Activated CD4-positive, alpha-beta T cell treated with anti-CD3 and anti-CD28 coated beads, Interleukin-2, amount 10 ng/mL, durations not matched to agents 7 days and 5 days (primary cell): ENCODE measurements at places on chromosomes 16 and 17. TPM values are rescaled to one million over a fixed set of nuclear protein-coding genes. Genes with fewer than 3 reads are reported as not detected.

DNA sequence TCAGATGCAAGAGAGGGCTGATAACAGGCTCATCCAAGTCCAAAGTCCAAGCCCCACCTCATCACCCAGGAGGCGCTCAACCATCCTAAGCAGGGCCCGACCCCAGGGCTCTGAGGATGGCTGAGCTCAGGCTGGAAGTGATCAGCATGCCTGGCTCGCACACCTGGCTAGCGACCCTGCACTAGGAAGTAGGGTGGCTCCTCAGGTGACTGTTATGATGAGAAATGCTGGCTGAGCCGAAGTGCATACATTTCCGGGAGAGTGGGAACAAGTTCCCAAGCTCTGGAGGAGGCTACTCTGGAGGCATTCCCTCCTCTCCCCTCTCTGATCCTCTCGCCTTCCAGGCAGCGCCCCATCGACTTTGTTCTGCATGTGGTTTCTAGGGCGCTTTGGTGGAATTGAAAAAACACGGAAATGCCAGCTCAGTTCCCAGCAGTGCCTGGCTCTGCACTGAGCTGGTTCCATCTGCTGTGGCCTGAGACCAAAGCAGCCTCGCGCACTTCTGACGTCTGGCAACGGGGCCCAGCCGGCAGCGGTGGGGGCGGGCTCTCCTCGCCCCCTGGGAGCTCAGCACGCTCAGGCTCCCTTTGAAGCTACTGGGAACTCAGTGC, 130.3 kb downstream of the IRF8 start:
- H3K4me3 ChIP-seq: no peak overlapping the region
- peaks cover 17% of the 10 kb centered on the region for H3K27me3 ChIP-seq
- H3K4me1 ChIP-seq: no peaks in the 10 kb centered on the region
- no peaks in the 10 kb centered on the region for H3K36me3 ChIP-seq
- no peak for DNase-seq

DNA sequence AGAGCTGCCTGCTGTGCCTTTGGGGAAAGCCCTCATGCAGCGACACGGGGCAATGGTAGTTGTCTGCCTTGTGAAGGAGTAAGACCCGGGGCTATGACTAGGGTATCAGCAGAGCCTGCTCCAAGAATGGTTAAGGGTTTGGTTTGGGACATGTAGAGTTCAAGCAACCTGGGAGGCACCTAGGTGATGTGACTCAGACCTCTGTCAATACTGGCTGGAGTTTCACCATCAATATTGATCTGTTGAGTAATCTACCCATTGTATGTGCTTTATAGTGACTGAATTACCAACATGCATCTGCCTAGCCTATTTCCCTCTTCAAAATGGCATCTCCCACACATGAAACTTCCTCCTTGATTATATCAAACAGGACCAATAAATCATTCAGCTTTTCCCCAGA, 398.4 kb upstream of the HSBP1 start:
- H3K4me3 ChIP-seq: no peak overlapping the region
- DNase-seq: no peak
- H3K27me3 ChIP-seq: no peaks in the 10 kb centered on the region
- no peaks in the 10 kb centered on the region for H3K4me1 ChIP-seq
- no peak overlapping the region for H3K27ac ChIP-seq

GRCh38 chr17:82320956-82321927, 3.8 kb upstream of the CD7 start:
- peak overlapping the region; percentile 80 for H3K27ac ChIP-seq
- H3K4me1 ChIP-seq: peaks cover 22% of the 10 kb centered on the region
- DNase-seq: peak; percentile 76
- H3K27me3 ChIP-seq: no peaks in the 10 kb centered on the region
- H3K36me3 ChIP-seq: peaks cover 2% of the 10 kb centered on the region
- H3K4me3 ChIP-seq: peak overlapping the region; percentile 69

GRCh38 chr16:17939723-17940122, 396.8 kb downstream of the NPIPA8 start:
- no peak for DNase-seq
- no peaks in the 10 kb centered on the region for H3K27me3 ChIP-seq
- no peaks in the 10 kb centered on the region for H3K36me3 ChIP-seq
- peak overlapping the region; percentile 73 for H3K27ac ChIP-seq
- H3K4me3 ChIP-seq: no peak overlapping the region

The SCNN1B gene
- not detected for total RNA-seq

The CRISPLD2 gene
- 0.25 TPM for total RNA-seq

The RNFT1 gene
- total RNA-seq: 16.6 TPM

The NPIPB6 gene
- total RNA-seq: 1.4 TPM

- no peaks in the 10 kb centered on the region for H3K27me3 ChIP-seq
- peaks cover 10% of the 10 kb centered on the region for H3K36me3 ChIP-seq
- peaks cover 37% of the 10 kb centered on the region for H3K4me1 ChIP-seq
- no peak for DNase-seq
These were observed 1.4 kb downstream of the TEN1 start for GRCh38 chr17:75980188-75981018.

- H3K27ac ChIP-seq: no peak overlapping the region
- peaks cover 2% of the 10 kb centered on the region for H3K27me3 ChIP-seq
These were observed 364.0 kb downstream of the NPIPA8 start for GRCh38 chr16:17972460-17972943.

DNA sequence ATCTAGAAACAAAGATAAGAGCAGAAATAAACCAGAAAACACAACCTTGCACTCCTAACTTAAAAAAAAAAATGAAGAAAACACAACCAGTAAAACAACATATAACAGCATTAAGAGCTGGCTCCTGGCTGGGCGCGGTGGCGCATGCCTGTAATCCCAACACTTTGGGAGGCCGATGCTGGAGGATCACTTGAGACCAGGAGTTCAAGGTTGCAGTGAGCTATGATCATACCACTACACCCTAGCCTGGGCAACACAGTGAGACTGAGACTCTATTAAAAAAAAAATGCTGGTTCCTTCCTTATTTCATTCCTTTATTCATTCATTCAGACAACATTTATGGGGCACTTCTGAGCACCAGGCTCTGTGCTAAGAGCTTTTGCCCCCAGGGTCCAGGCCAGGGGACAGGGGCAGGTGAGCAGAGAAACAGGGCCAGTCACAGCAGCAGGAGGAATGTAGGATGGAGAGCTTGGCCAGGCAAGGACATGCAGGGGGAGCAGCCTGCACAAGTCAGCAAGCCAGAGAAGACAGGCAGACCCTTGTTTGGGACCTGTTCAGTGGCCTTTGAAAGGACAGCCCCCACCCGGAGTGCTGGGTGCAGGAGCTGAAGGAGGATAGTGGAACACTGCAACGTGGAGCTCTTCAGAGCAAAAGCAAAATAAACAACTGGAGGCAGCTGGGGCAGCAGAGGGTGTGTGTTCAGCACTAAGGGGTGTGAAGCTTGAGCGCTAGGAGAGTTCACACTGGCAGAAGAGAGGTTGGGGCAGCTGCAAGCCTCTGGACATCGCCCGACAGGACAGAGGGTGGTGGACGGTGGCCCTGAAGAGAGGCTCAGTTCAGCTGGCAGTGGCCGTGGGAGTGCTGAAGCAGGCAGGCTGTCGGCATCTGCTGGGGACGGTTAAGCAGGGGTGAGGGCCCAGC, 2.6 kb downstream of the STH start:
- no peak overlapping the region for H3K27ac ChIP-seq
- no peaks in the 10 kb centered on the region for H3K36me3 ChIP-seq
- H3K27me3 ChIP-seq: peaks cover 3% of the 10 kb centered on the region
- DNase-seq: no peak

- H3K27ac ChIP-seq: peak overlapping the region; percentile 93
- H3K4me1 ChIP-seq: peaks cover 21% of the 10 kb centered on the region
- no peaks in the 10 kb centered on the region for H3K27me3 ChIP-seq
These were observed 506 bp upstream of the COG7 start for GRCh38 chr16:23453338-23454052.

- H3K36me3 ChIP-seq: peaks cover 14% of the 10 kb centered on the region
- H3K27me3 ChIP-seq: no peaks in the 10 kb centered on the region
These were observed 4.4 kb upstream of the PIK3R5 start for GRCh38 chr17:8969901-8970300.

GRCh38 chr16:70421014-70421413, 17.9 kb downstream of the ST3GAL2 start:
- no peak for DNase-seq
- no peak overlapping the region for H3K27ac ChIP-seq
- no peaks in the 10 kb centered on the region for H3K27me3 ChIP-seq
- H3K36me3 ChIP-seq: peaks cover 1% of the 10 kb centered on the region
- peaks cover 36% of the 10 kb centered on the region for H3K4me1 ChIP-seq

The SLC13A2 gene
- total RNA-seq: not detected

GRCh38 chr17:18201108-18201507, 17.5 kb downstream of the ALKBH5 start:
- no peak for DNase-seq
- no peak overlapping the region for H3K27ac ChIP-seq
- no peaks in the 10 kb centered on the region for H3K27me3 ChIP-seq
- H3K4me1 ChIP-seq: peaks cover 7% of the 10 kb centered on the region
- H3K36me3 ChIP-seq: peaks cover 24% of the 10 kb centered on the region
- H3K4me3 ChIP-seq: no peak overlapping the region

DNA sequence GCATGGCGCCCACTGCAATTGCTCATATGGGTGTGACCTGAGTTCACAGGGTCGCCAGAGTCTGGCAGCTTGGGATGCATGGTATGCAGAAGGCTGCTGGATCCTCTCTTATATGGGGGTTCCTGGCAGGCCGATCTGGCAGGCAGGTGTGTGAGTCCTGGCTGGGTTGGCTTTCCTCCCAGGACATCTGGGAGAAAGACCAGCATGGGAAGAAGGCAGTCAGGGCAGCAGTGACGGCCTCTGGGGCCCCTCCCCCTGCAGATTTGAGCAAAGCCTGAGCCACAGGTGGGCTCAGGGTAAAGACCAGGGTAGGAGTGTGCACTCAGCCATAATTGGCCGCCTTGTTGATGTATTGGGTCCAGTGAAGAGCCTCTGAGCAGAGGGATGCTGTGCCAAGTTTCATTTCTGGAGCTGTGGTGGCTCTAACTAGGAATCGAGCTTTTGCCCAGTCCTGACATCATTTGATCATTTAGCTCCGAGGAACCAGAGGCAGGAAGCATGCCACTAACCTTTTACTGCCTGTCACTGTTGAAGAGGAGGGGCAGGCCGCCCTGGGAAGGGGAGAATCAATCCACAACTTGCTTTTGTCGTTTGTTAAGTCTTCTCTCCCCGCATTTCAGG, 174.3 kb downstream of the CCDC182 start:
- H3K4me1 ChIP-seq: no peaks in the 10 kb centered on the region
- no peak overlapping the region for H3K27ac ChIP-seq
- no peaks in the 10 kb centered on the region for H3K27me3 ChIP-seq
- no peaks in the 10 kb centered on the region for H3K36me3 ChIP-seq
- DNase-seq: no peak
- H3K4me3 ChIP-seq: no peak overlapping the region

GRCh38 chr17:56707312-56708219, 114.1 kb downstream of the NOG start:
- no peak for DNase-seq
- peaks cover 5% of the 10 kb centered on the region for H3K27me3 ChIP-seq
- H3K4me1 ChIP-seq: no peaks in the 10 kb centered on the region
- no peaks in the 10 kb centered on the region for H3K36me3 ChIP-seq
- H3K27ac ChIP-seq: no peak overlapping the region

GRCh38 chr16:62692685-62693084, 656.4 kb upstream of the CDH8 start:
- H3K4me1 ChIP-seq: no peaks in the 10 kb centered on the region
- H3K27me3 ChIP-seq: no peaks in the 10 kb centered on the region
- no peak overlapping the region for H3K27ac ChIP-seq
- no peaks in the 10 kb centered on the region for H3K36me3 ChIP-seq
- H3K4me3 ChIP-seq: no peak overlapping the region

The SLFN14 gene
- not detected for total RNA-seq

The GP2 gene
- total RNA-seq: not detected

The GNGT2 gene
- total RNA-seq: 15.0 TPM

The DDX52 gene
- 26.7 TPM for total RNA-seq

- no peaks in the 10 kb centered on the region for H3K27me3 ChIP-seq
- H3K27ac ChIP-seq: peak overlapping the region; percentile 54
- H3K4me3 ChIP-seq: peak overlapping the region; percentile 36
- no peak for DNase-seq
- H3K36me3 ChIP-seq: peaks cover 12% of the 10 kb centered on the region
- peaks cover 9% of the 10 kb centered on the region for H3K4me1 ChIP-seq
These were observed 558 bp downstream of the HSD3B7 start for GRCh38 chr16:30985401-30986128.

DNA sequence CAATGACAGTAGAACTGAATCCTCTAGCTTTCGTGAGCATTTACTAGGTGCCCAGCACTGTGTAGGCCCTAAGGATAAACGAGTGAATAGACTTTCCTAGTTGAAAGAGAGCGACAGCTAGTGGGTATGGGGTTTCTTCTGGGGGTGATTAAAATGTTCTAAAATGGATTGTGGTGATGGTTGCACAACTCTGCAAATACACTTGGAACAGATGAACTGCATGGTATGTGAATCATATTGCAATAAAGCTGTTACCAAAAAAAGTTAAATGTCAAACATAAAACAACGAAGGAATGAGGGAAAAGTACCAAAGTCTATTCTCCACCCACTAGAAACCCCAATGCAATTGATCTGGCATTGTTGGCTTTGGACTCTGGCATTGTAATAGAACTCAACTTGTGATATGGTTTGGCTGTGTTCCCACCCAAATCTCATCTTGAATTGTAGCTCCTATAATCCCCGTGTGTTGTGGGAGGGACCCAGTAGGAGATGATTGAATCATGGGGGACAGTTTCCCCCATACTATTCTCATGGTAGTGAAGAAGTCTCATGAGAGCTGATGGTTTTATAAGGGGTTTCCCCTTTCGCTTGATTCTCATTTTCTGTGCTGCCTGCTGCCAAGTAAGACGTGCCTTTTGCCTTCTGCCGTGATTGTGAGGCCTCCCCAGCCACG, 70.5 kb downstream of the MARF1 start:
- H3K4me1 ChIP-seq: peaks cover 3% of the 10 kb centered on the region
- H3K4me3 ChIP-seq: no peak overlapping the region
- H3K27me3 ChIP-seq: no peaks in the 10 kb centered on the region
- H3K27ac ChIP-seq: no peak overlapping the region
- no peak for DNase-seq

GRCh38 chr16:28069971-28070794, 6.7 kb upstream of the GSG1L start:
- H3K36me3 ChIP-seq: no peaks in the 10 kb centered on the region
- H3K4me1 ChIP-seq: no peaks in the 10 kb centered on the region
- H3K27ac ChIP-seq: no peak overlapping the region
- DNase-seq: no peak

GRCh38 chr17:50194934-50195865, 6.2 kb downstream of the COL1A1 start:
- H3K4me3 ChIP-seq: no peak overlapping the region
- H3K27me3 ChIP-seq: peaks cover 22% of the 10 kb centered on the region
- H3K27ac ChIP-seq: no peak overlapping the region

GRCh38 chr16:75092777-75093176, 23.8 kb downstream of the LDHD start:
- H3K4me3 ChIP-seq: no peak overlapping the region
- H3K27me3 ChIP-seq: no peaks in the 10 kb centered on the region
- no peak overlapping the region for H3K27ac ChIP-seq
- H3K4me1 ChIP-seq: peaks cover 24% of the 10 kb centered on the region

- DNase-seq: no peak
- H3K4me1 ChIP-seq: no peaks in the 10 kb centered on the region
- peaks cover 49% of the 10 kb centered on the region for H3K36me3 ChIP-seq
- no peak overlapping the region for H3K27ac ChIP-seq
These were observed 16.4 kb downstream of the ZNF778 start for GRCh38 chr16:89233678-89234490.

GRCh38 chr17:70030371-70030770, 44.7 kb upstream of the KCNJ16 start:
- no peak overlapping the region for H3K27ac ChIP-seq
- peaks cover 2% of the 10 kb centered on the region for H3K27me3 ChIP-seq
- no peak overlapping the region for H3K4me3 ChIP-seq
- H3K4me1 ChIP-seq: no peaks in the 10 kb centered on the region
